ENCODE measurements at places on chromosomes 4 and X. TPM values are rescaled to one million over a fixed set of nuclear protein-coding genes. Genes with fewer than 3 reads are reported as not detected.

The GAGE13 gene
- polyA plus RNA-seq, result not detected

The ELF2 gene
- 36.5 TPM for polyA plus RNA-seq

DNA sequence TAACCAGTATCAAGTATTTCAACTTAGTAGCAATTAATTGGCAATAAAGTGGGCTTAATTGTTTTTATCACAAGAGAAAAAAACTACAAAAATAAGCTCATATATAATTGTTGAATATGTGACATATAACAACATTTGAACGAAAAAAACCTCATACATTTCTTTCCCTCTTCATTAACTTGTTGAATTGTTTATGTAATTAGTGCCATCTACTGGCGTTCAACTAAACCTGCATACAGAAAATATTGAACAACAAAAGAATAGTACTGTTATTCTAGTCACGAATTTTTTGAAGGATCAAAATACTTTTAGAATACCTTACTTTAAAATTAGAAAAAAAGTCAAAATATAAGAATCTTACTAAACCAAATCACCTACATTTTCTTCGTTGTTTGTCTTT lies 586.5 kb upstream of the FTHL17 start:
- DNase-seq, result no peak

The ATP1B4 gene
- polyA plus RNA-seq, result not detected

The GAGE1 gene
- not detected for polyA plus RNA-seq

DNA sequence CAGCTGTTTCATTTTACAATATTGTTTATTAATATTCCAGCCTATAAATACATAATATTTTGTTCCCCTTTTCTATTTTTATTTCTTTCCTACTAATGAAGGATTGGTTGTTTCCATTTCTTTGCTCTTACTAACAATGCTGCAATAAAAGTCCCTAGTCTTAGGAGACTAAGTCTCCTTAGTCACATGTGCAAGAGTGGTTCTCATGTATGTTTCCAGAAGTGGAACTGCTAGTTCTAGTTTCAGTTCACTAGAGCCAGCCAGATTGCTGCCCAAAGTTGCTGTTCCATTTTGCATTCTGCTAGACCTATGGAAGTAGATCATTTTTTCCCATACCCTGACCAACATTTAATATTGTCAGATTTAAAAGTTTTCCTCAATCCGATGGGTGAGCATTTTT lies 44.3 kb downstream of the CNGA1 start:
- DNase-seq, result no peak

- peak; percentile 87 for DNase-seq
Observed at GRCh38 chrX:13051529-13052172, 7.2 kb upstream of the FAM9C start.

The AADAT gene
- not detected for polyA plus RNA-seq

DNA sequence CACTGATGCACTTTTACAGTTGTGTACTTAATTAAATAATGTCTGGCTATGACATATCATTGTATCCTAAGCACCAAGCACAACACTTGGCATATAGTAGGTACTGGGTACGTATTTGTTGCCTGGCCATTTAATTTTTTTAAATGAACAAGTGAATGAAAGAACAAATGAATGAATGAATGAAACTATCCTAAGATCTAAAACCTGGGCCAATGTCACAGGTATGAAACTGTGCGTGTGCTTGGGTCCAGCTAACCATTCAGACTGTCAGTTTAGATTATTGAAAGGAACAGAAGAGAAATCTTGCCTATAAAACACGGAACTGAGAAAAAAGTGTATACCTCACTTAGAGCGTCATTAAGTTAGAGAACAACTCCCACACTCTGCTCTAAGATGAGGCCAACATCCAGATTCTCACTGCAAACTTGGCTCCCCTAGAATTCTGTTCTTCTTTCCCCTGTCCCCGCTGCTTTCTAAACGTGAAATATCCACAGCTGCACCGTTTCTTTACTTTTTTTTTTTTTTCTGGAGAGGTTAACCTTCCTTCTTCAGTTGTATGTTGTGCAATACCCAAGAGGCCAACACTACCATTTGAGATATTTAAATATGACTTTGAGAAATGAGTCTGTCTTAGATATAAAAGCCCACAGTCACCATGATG lies 17.3 kb upstream of the SEL1L3 start:
- no peak for DNase-seq

The CPE gene
- polyA plus RNA-seq, result 0.10 TPM

DNA sequence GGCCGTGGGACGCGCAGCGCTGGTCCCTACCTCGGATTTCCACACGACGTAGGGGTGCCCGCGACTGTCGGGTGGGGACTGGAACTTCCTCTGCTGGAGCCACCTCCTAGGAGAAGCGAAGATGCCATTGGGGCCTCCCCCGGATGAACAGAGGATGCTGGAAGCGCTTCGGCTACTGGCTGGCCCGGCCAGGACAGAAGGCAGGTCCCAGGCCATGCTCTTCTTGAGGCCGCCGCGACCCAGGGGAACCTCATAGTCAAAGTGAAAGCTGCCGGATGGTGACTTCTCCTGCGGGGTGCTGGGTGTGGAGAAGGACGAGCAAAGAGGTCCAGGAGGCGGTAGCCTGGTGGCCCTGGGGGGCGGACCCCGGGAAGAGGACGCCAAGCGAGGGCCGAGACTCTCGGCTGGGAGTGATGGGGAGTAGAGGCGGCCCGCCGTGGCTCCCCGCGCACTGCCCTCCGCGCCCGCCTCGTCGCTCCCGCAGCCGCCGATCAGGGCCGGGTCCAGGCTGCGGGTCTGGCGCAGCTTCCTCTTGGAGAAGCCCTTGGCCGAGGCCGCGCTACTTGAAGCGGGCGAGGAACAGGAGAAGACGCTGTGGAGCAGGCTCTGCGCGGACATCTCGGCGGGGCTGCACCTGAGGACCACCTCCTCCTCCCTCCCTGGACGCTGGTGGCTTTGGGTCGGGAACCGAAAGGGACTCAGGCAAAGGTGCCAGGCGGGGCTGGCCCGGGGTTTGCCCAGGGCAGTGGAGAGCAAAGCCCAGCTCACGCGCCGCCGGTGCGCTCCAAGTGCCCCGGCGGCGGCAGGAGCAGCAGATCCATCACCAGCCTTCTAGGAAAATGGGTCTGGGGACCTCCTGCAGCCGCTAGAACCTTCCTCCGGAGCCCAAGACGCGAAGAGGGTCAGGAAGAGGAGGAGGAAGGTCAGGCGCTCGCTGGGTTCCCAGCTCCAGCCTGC lies 1.2 kb downstream of the ARHGAP6 start:
- DNase-seq, result no peak

The FAM9C gene
- not detected for polyA plus RNA-seq

DNA sequence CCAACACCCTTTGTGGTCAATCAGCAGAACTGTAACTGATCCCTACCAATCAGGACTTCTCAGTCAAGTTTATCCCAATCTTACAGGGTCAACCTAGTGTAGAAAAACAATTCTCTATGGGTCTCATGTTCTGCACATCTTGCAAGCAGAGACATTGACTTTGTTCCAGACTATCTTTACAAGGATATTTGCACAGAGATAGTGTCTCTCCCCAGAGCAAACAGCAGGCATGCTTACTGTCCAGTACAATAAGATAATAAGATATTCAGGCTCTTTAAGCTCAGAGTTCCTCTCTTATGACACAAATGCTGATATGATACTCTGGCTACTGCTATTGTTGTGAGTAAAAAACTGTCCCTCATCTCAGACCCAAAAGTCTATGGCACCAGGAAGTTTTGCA lies 53.2 kb downstream of the ACSL4 start:
- DNase-seq, result no peak

- DNase-seq, result no peak
Observed at GRCh38 chrX:100085846-100086245, 324.2 kb downstream of the PCDH19 start.

GRCh38 chr4:172573899-172574298 lies 594.7 kb upstream of the GALNT7 start:
- DNase-seq, result no peak

The SLITRK4 gene
- not detected for polyA plus RNA-seq

The AMELX gene
- not detected for polyA plus RNA-seq

DNA sequence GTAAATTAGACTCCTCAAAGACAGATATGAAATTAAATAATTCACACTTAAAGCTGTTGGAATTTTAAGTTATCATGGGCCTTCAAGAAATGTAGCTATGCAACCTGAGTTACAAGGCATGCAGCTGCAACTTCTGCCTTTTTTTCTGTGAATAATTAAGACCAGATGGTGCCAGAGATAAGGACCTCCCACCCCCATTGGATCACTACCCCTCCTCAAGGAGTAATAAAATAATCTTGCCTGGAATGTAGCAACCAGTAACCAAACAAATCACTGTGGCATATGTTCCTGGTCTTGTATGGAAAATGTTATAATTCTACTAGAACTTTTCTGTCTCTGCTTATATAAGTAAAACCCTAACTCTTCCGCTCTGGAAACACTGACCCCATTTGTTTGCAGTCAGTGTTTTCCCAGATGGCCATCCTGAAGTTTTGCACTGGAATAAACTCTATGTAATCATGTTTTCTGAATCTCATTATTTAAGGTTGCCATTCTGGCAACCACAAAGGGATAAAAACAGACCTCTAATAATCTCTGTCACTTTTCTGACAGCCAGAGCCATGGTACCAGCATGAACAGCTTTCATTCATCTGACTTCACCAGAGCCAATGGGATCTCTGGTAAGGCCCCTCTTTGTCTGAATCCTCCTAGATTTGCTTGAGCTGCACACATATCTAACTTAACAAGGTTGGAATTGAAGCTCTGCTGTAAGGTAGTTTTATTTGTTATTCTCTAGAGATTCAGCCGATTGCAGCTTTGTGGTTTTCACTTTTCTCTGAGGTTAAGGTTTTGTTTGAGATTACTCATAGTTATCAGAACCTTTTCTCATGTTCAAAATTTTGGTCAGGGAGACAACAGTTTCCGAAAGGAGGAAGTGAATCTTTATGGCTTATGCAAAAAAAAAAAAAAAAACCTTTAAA lies 274.6 kb downstream of the NAF1 start:
- DNase-seq, result no peak

GRCh38 chr4:3070709-3071500 lies 3.4 kb downstream of the HTT-AS start:
- DNase-seq, result no peak

The TKTL2 gene
- not detected for polyA plus RNA-seq

DNA sequence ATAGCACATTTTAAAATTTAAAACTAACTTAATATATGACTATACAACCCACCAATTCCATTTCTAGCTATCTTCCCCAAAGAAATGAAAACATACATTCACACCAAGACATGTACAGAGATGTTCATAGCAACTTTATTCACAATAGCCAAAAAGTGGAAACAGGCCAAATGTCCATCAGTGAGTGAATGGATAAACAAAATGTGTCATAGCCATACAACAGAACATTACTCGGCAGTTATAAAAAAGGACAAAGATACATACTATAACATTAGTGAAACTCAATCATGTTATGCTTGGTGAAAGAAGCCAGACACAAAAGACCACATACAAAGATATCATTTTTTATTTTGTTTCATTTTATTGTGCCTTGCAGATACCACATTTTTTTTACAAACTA lies 396.8 kb downstream of the PACRGL start:
- DNase-seq, result no peak

- DNase-seq, result no peak
Observed at GRCh38 chr4:56243107-56243506, 144.2 kb downstream of the AASDH start.

The EPHA5 gene
- not detected for polyA plus RNA-seq

- DNase-seq, result peak; percentile 71
Observed at GRCh38 chrX:154748712-154749339, 2.1 kb downstream of the GAB3 start.

DNA sequence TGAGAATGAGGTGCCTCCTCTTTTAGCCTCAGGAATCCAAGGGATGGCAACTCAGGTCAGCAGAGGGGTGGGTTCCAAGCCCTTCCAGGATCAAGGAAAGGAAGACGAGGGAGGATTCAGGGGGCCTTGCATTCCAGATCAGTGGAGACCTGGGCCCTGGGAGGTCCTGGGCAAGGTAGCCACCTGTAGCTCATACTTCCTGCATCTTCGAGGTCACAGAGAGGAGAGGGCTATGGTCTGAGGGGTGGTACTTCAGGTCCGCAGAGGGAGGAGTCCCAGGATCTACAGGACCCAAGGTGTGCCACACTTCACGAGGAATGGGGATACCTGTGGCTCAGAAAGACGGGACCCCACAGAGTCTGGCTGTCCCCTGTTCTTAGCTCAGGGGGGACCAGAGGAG lies 9.2 kb downstream of the MAGEA4 start:
- DNase-seq, result no peak

DNA sequence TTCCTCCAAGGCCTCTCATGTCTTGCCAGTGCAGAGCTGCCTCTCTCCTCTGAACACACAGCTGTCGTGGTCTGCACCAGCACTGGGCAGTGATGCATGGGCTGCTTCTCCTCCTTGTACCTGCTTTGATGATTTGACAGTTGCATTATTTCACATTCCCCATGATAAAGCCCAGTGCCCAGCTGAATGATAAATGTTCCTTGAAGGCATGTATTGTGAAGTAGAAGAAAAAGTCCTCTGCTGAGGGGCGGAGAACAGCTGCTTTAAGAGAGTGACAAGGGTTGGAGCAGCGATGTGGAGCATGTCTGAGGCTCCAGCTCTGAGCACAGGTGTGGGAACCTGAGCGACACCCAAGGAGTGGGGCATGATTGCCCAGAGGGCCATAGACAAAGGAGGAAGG lies 21.1 kb upstream of the TRIM2 start:
- DNase-seq, result no peak

- no peak for DNase-seq
Observed at GRCh38 chr4:138290805-138291204, 48.7 kb upstream of the SLC7A11 start.

- no peak for DNase-seq
Observed at GRCh38 chr4:170243662-170244288, 154.0 kb upstream of the AADAT start.

The DACH2 gene
- not detected for polyA plus RNA-seq

The MAPK10 gene
- polyA plus RNA-seq, result not detected

- DNase-seq, result no peak
Observed at GRCh38 chr4:19829101-19829500, 422.6 kb upstream of the SLIT2 start.

GRCh38 chr4:162988530-162988929 lies 178.2 kb downstream of the NAF1 start:
- DNase-seq, result no peak

DNA sequence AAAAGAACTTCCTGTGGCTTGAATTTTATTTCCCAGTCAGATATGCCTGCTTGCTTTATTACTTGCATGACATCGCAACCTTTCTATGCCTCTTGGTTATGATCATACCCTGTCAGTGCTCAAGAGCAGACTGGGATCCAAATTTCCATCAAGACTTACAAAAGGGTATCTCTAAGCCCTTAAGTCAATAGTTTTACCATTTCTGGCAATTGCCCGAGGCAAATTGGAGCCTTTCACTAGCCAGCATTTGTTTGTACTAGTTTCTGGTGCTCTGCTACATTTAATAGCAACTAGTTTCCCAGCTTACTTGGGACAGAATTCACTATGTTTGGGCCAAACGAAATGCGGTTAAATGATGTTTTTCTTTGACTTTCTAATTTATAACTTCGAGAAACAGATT lies 73.2 kb upstream of the ITM2A start:
- DNase-seq, result no peak

The PDK3 gene
- 40.0 TPM for polyA plus RNA-seq

The SYN1 gene
- polyA plus RNA-seq, result 0.74 TPM

The ESX1 gene
- polyA plus RNA-seq, result not detected

DNA sequence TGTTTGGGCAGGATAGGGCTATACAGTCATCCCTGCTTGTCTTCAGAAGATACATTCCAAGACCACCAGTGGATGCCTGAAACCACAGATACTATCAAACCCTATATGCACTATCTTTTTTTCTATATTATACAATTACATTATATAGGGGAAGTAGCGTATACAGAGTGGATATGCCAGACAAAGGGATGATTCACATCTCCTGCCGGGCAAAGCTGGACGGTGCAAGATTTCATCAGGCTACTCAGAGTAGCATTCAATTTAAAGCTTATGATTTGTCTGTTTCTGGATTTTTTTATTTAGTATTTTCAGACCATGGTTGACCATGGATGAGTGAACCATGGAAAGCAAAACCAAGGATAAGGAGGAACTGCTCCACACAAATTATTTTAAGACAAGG lies 7.0 kb upstream of the AMTN start:
- DNase-seq, result no peak
